ENCODE measurements at places on chromosomes 1 and 21.

GRCh38 chr1:177448652-177449357, 278.0 kb downstream of the BRINP2 start:
- no peak for DNase-seq

- DNase-seq = no peak
Measured at GRCh38 chr1:198912046-198912445, 273.2 kb downstream of the PTPRC start.

GRCh38 chr1:80445033-80445432, 1355.7 kb upstream of the ADGRL2 start:
- no peak for DNase-seq

DNA sequence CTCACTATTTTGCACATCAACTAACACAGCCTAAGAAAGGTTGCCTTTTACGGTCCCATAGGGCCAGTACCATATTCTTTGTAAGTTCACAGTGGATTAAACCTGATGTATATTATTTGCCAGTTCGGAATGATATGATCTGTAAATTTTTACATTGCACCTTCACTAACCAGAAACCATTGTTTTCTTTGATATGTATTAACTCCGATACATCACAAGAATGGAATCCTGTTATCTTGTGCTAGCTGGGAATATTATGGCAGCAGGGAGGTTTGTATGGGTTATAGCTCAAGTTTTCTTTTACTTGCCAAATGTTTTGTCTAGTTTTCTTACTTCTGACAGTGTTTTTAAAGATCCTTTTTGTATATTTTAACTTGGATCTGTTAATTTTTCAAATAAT, 51.4 kb upstream of the S1PR1 start:
- no peak for DNase-seq

GRCh38 chr1:150753416-150753815, 12.2 kb downstream of the CTSS start:
- no peak for DNase-seq

- no peak for DNase-seq
Measured at GRCh38 chr1:22157359-22157966, 14.6 kb upstream of the WNT4 start.

DNA sequence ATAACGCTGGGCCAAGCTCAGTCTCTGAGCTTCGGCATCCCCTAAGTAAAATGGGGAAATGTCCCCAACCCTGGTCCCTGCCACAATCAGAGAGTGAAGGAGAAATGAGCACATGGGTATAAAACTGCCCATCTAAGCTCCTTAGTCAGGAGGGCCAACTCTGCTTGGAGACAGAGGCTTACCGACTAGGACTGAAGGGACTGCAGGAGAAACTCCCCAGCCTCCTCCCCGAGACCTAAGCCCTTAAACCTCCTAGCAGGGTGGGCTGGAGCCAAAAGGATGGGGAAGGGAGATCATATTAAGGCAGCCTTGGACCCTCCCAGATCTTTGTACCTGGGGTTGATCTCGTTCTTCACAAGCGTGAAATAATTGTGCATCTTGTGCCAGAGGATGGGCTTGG, 5.5 kb downstream of the ETNK2 start:
- DNase-seq = no peak

DNA sequence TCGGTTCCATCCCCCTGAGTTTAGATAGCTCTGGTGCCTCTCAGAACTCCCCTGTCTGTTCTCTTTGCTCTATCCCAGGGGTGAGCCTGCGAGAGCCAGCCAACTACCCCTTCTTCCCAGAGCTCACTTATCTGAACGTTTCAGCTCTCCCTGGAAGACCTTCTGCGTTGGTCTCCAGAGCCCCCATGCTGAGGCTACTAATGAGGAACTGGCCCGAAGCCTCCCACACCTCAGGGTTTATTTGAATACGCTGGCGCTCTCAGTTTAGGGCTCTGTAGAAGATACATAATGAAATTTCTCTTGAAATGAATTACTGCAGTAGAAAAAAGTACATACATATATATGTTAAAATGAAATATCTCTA, 43.5 kb downstream of the TCEANC2 start:
- DNase-seq = no peak

DNA sequence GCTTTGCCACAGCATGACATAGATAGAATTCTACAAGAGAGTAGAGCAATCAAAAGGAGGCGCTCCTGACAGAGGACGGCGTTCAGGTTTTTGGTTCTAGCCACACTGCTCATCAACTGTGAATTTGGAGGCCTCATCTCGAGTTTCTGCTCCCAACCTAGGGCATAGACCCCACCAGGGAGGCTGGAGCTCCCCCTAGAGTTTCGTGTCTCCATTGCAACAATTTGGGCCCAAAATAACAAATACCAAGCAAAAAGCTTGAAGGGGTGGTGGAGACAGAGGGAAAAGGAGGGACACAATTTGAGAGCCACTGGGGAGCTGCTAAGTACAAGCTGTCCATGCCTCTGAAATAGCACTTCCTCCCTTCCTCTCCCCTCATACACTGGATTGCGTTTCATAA, 297.0 kb downstream of the GPATCH2 start:
- DNase-seq = peak; percentile 69

All from NCI-H524 (cell line).